Large intestine (tissue), 12 donors: ENCODE measurements at places on chromosomes 2 and 18. TPM values are rescaled to one million over a fixed set of nuclear protein-coding genes. Genes with fewer than 3 reads are reported as not detected.

GCG gene
- polyA plus RNA-seq = 83.8 TPM

UGT1A10 gene
- polyA plus RNA-seq = 0.06 TPM

PKP4 gene
- polyA plus RNA-seq = 56.1 TPM

DNA sequence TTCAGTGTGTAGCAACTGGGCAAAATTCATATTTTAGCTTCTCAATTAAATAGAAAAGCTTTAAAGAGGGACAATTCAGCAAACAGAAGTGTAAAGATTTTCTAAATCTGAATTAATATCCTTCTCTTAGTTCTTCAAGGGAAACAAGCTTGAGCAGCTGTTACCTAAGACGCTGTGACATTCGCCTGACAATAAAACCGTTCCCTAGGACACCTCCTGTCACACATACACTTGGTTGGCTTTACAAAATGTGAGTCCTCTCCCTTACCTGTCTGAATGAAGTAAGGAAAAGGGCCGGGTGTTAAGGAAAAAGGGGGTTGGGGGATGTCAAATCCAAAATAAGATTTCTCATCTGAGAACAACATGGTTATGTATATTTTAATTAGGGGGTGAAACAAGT lies 2.1 kb downstream of the SERTAD2 start:
- H3K27ac ChIP-seq = peak overlapping the region; percentile 100
- no peak for DNase-seq
- H3K4me1 ChIP-seq = peaks cover 39% of the 10 kb centered on the region
- no peaks in the 10 kb centered on the region for H3K27me3 ChIP-seq
- no peak overlapping the region for H3K4me3 ChIP-seq

DNA sequence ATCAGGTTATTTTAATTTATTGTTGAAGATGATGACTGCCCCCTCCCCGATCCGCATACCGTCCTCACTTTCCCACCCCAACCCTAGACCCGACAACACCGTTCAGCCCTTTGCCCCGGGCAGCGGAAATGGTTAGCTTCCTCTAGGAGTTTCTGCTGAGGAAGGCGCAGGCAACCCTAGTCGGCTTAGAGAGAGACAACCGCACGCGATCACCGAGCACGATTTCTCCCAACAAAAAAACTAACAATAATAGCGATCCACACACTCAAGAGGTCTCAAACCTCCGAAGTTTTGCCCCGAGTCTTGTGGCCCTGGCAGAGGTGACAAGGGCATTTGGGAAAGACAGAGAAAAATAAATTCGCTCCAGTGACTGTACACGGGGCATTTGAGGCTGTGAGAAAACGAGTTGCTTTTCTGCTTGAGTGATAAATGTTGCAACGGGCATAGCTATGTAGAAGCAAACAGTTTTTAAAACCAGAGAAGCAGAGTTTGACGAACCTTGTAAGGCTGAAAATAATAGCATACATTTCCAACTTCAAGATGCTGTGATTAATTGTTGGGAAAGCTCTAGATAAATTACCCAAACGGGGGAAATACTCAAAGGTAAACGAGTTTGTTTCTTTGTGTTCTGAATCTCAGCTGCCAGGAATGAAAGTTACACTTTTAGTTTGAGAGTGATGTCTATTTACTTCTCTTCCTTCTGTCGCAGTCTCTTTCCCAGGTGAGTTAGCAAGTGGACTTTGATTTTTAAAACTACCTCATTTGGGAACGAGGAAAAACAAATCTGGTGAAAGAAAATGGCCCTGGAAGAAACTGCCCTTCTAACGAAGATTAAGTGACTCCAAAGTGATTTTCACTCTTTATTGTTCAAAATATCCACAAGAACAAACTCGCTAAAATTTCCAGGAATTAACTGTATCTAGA lies 11.0 kb upstream of the SIX3 start:
- DNase-seq = no peak
- H3K27ac ChIP-seq = no peak overlapping the region

GRCh38 chr2:29063646-29064345 lies 10.5 kb downstream of the PCARE start:
- no peak overlapping the region for H3K27ac ChIP-seq
- no peak for DNase-seq
- H3K4me3 ChIP-seq = no peak overlapping the region
- H3K27me3 ChIP-seq = peaks cover 5% of the 10 kb centered on the region

- H3K27me3 ChIP-seq = no peaks in the 10 kb centered on the region
- no peak overlapping the region for H3K4me3 ChIP-seq
- no peak overlapping the region for H3K27ac ChIP-seq
- no peaks in the 10 kb centered on the region for H3K36me3 ChIP-seq
Observed at GRCh38 chr2:240198226-240198625, 57.8 kb upstream of the OTOS start.
